ENCODE measurements at places on chromosomes 3 and 15.

DNA sequence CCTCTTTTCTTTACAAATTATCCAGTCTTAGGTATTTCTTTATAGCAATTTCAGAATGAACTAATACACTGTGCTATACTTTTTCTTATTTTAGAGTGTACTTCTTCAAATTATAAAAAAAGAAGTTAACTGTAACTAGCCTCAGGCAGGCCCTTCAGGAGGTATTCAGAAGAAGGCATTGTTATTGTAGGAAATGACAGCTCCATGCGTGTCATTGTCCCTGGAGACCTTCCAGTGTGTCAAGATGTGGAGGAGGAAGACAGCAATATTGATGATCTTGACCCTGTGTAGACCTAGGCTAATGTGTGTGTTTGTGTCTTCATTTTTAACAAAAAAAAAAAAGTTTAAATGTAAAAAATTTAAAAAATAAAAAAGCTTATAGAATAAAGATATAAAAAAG lies 55.5 kb downstream of the IL12A start:
- no peak for DNase-seq

GRCh38 chr3:59052803-59053411 lies 3.1 kb upstream of the CFAP20DC start:
- DNase-seq = no peak

GRCh38 chr3:120536642-120537041 lies 59.5 kb upstream of the NDUFB4 start:
- DNase-seq = no peak

- DNase-seq = no peak
Observed at GRCh38 chr15:101151288-101151687, 100.6 kb downstream of the CHSY1 start.

DNA sequence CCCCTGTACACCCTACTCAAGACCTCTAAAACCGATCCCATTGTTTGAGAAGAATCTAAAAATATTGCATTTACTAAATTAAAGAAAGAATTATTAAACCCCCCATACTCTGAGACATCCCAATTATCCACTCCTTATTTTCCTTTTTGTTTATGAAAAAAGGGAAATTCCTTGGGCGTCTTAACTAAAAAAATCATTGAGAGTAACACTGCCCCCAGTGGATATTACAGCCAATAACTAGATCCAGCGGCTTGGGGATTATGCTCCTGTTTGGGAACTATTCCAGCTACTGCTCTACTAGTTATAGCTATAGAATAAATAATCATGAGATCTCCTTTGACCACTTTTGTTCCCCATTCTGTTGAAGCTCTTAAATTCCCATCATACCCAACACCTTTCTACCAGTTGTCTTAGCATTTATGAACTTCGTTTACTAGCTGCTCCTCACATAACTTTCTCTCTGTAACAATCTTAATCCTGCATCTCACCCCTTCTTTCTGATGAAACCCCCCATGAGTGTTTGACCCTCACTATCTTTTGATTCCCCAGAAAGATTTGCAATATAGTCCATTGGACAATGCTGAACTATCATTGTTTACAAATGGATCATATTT lies 12.7 kb upstream of the CFAP91 start:
- no peak for DNase-seq

- no peak for DNase-seq
Observed at GRCh38 chr3:134189849-134190248, 60.8 kb downstream of the RYK start.

DNA sequence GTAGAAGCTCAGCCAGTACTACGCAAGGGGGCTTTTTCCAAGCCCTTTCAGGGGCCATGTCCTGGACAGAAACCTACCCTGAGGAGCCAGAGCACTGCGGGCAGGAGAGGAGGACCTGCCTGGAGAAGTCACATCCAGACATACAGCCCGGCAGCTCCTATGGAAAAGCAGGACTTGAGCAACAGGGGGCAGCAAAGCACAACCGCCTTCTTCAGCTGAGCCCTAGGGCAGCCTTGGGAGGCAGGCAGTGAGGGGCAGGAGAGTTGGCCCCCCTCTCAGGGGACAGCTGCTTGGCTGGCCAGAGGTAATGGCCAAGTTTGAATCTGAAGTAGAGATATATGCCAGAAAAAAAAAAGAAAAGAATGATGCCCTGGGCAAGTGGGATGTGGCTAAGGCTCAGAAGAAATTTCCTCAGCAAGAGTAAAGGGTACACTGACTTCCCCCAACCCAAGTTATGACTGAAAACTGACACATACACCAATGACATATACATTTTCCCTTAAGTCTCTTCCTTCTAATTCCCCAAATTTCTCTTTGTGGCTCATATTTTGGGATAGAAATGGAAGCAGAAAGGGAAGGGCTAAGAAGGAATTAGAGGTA lies 56.9 kb downstream of the CYP19A1 start:
- DNase-seq = peak; percentile 41

DNA sequence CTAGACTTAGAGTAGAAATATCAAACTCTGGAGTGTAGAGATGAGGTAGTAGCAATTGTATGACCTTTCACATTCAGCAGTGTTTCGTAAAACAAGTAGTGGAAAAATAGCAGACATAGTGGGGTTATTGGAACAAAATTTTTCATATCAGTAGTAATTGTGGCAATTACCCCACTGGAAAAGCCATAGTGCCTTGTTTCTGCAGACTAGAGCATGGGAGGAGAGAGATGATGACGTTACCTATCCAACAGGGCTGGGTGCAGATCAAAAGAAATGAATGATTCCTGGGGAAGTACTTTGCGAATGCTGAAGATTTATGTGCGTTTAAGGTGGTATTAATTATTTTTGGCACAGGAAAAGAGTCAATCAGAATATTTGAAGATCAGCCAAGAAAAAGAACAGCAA lies 147.0 kb upstream of the LRRFIP2 start:
- DNase-seq = no peak

- no peak for DNase-seq
Observed at GRCh38 chr3:25571285-25571684, 93.4 kb downstream of the TOP2B start.

DNA sequence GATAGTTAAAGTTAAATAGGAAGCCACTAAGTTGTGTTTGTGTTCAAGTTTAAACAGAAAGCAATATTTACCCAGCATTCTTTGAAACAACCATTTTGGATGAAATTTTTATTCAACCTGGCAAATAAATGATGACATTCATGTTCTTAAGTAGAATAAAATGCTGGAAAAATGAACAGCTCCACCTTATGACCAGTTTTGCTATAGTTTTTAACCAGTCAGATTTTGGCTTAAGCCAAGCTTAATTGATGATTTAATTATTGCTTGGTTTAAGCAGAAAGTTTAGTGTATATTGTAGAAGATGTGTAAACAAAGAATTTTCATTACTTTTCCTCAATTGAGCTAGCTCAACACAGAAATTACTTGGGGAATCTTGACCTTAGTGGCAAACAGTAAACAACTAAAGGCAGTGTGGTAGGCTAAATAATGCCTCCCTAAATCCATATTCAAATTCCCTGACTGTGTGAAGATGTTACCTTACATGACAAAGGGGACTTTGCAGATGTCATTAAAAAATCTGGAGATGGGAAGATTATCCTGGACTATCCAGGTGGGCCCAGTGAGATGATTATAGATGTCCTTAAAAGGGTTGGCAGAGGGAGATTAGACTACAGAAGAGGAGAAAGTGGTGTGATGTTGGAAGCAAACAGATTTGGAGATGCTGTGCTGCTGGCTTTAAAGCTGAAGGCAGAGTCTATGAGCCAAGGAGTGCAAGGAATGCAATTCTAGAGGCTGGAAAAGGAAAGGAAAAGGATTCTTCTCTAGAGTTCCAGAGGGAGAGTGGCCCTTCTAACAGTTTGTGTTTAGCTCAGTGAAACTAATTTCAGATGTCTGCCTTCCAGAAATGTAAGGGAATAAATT lies 448.6 kb upstream of the GOLIM4 start:
- no peak for DNase-seq

DNA sequence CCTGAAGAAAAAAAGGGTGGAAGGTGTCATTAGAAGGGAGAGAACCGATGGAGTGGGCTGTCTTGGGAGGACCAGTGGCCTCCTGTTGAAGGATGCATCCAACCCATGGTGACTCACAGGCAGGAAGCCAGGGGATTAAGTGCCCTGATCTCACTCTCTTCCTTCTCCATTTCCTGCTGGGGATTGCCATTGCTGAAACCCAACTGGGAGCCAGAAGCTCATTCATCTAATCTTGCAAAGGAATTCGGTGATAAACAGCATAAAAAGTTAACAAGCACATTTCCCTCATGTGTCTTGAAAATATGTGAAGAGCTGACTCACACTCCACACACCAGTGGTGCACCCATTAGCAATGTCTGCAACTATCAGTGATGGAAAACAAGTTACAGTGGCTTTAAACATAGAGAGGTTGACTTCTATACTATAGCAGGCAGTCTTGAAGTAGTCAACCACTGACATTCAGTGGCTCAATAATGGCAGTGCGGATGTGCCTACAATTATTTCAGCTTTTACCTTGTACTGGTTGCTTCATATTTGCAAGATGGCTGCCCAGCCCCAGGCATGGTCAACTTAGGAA lies 12.8 kb upstream of the CSRNP1 start:
- no peak for DNase-seq

GRCh38 chr15:67036775-67037555 lies 28.4 kb upstream of the SMAD3 start:
- DNase-seq = no peak

DNA sequence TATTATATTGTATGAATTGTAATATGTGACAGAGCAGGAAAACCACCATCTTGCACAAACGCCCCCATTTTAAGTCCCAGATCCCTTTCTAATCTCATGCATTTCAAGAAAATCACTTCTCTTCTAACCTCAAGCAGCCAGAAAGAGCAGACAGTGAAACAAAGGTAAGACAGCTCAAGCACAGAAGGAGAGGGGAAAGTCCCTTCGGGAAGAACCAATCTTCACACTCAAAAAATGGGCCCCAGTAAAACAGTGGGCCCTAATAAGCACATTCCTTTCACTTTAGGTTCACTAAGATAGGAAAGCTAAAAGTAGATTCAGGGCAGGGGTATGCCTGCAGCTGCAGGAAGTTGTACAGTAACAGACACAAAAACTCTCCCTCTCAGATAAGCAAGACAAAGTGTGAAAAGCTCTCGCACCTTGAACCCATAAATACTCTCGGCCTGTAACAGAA lies 1268.7 kb downstream of the SI start:
- no peak for DNase-seq

- peak; percentile 34 for DNase-seq
Observed at GRCh38 chr3:46690798-46691197, 2.7 kb downstream of the ALS2CL start.

- DNase-seq = no peak
Observed at GRCh38 chr15:100818927-100819326, 60.7 kb upstream of the ALDH1A3 start.

Measured in activated naive CD4-positive, alpha-beta T cell treated with anti-CD3 and anti-CD28 coated beads, Interleukin-2, amount 10 ng/mL, durations not matched to agents 7 days and 5 days (primary cell).